ENCODE measurements at places on chromosomes 2 and 18.

DNA sequence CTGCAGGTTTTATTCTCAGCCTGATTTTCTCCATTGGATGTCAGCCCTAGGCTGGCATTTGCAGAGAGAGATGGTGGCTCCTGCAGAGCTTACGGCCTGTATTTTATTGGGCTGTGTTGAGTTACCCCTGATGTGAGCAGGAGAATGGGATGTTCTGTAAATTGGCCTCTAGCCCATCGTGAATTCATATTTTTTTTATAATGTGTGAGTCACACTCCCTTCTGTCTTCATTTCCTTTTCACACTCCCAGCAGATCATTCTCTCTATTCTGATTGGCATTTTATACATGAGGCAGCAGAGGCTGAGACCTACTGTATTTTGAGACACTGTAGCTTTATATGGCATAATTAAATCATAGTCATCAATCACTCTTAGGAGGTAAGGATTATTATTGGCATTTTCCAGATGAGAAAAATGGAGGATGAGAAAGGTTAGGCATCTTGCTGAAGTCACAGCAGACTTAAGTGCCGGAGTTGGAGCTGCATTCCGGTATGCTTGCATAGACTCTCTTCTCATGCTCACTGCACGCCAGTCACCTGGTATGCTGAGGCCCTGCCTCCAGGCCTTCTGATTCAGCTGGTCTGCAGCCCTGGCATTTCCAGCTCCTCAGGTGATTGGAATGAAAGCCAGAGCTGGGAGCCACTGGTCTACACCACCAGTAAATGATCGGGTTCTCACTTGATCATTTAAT, 142.4 kb downstream of the NEDD4L start:
- no peak for DNase-seq

DNA sequence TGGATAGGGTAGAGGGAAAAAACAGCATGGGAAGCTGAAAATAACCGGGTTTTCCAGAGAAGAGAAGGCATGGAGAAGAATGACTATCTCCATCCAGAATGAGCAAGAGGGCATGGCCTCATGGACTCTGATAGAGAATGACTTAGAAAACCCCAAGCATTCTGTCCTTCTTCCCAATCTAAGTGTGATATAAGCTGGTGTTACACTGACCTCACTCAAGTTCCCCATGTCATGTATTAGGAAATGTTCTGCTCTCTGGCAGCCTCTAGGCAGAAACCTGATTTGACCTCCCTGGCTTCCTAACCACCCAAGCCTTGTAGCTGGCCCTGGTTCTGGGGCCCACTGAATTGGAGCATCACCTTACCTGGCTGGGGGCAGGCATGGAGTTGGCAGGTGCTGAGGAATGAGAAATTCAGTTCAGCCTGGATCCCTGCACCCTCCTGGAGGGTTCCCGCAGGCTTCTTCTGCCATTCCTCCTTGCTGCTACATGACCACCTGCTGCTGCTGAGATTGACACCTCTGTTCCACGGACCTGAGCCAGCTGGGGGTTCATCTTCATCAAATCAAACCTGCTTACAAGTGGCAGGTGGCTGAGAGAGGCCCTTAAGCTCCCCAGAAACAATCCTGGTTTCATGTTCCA, 5.2 kb upstream of the SIGLEC15 start:
- DNase-seq, result no peak

- DNase-seq, result no peak
These were observed 438.1 kb upstream of the ST6GAL2 start for GRCh38 chr2:107323946-107324565.

DNA sequence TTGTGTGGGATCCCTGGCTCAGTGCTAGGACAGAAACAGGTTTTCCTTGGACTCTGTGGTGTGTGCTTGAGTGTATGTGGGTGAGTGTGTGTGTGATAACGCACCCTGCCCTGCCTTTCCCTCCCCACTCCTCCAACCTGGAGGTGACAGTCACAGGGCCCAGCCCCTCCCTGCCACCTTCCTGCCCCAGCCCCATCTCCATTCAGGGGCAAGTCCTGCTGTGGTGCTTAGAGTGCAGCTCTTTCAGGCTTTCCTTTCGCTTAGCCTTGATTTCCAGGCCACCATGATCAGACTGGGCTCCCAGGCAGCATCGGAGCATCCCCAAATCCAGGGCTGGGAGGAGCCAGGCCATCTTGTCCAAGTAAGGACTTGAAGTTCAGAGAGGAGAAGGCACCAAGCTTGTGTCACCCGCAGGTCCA, 185.2 kb downstream of the ZFP36L2 start:
- DNase-seq, result no peak

DNA sequence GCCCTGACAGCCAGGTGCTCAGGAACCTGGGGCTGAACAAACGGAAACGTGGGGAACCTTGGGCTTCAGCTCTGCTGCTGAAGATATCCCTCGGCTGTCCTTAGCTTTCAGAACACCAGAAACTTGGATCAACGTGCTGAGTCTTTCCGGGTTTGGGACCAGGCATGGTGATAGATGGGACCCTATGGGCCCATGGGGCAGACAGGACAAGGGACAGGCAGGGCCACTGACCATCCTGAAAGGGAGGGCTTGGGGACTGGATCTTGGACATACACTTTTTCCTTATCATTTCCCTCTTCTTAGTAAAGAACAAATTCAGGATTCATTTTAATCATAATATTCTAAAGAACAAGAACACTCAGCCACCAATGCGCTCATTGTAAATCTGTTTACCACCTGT, 16.3 kb upstream of the HES6 start:
- no peak for DNase-seq

- DNase-seq, result no peak
These were observed 21.7 kb upstream of the RAB10 start for GRCh38 chr2:26011990-26012856.

- no peak for DNase-seq
These were observed 284.9 kb downstream of the PAX3 start for GRCh38 chr2:222013889-222014288.

DNA sequence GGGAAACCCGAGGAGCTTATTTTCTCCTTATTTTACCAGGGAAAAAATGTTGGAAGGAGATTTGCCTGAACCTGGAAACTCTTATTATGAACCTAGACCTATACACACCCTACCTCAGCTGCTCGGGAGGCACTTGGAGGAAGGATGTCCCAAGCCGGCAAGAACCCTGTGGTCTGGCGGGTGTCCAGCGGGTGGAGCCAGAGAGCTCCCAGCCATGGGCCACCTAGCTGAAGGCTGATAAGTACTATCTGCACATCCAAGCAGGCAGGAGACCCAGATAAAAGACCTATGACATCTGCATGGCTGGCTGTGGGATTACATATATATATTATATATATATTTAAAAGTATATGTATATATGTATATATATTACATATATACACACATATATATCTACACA, 1.1 kb upstream of the SLC14A1 start:
- no peak for DNase-seq

GRCh38 chr18:22489704-22490103, 72.0 kb upstream of the CTAGE1 start:
- DNase-seq, result no peak

DNA sequence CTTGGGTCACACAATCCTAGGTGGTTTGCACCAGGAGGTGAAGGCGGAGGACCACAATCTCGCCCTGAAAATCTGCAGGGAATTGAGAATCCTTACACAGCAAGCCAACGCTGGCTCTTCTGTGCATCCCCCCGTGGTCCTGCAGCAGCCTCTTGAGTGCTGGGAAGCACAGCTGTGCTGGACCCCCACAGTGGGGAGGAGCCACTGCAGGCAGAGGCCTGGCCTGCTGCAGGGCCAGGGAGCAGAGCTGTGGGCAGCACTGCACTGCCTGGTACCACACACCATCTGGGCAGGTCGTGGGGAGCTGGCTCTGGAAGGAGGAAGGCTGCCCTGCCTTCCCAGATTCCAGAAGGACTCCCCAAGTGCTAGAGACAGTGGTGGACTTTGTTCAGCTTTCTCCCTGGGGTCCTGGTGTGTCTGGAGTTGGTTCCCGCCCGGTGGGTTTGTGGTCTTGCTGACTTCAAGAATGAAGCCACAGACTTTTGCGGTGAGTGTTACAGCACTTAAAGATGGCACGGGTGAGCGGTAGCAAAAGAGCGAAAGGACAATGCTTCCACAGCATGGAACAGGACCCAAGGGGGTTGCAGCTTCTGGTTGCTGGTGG, 106.3 kb downstream of the FAM168B start:
- no peak for DNase-seq

DNA sequence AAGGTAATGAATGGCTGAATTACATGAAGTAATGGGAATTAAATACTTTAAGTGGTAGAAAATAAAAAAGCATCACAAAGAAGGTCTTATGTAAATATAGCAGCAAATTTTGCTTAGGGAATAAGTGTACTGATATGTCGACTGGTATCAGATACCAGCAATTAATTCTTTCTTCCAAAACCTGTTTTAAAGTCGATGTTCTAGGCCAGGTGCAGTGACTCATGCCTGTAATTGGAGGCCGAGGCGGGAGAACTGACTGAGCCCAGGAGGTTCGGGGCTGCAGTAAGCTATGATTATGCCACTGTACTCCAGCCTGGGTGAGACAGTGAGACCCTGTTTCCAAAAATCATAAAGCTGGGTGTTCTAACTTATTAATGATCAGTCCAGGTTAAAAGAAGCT, 30.3 kb downstream of the SP3 start:
- DNase-seq, result no peak

- DNase-seq, result no peak
These were observed 298.6 kb upstream of the CDH20 start for GRCh38 chr18:61034580-61034979.

DNA sequence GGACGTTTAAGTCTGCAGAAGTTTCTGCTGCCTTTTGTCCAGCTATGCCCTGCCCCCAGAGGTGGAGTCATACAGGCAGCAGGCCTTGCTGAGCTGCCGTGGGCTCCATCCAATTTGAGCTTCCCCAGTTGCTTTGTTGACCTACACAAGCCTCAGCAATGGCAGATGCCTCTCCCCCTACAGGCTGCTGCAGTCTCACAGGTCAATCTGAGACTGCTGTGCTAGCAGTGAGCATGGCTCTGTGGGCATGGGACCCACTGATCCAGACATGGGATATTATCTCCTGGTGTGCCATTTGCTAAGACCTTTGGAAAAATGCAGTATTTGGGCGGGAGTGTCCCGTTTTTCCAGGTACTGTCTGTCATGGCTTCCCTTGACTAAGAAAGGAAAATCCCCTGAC, 726.0 kb downstream of the ERBB4 start:
- DNase-seq, result no peak

DNA sequence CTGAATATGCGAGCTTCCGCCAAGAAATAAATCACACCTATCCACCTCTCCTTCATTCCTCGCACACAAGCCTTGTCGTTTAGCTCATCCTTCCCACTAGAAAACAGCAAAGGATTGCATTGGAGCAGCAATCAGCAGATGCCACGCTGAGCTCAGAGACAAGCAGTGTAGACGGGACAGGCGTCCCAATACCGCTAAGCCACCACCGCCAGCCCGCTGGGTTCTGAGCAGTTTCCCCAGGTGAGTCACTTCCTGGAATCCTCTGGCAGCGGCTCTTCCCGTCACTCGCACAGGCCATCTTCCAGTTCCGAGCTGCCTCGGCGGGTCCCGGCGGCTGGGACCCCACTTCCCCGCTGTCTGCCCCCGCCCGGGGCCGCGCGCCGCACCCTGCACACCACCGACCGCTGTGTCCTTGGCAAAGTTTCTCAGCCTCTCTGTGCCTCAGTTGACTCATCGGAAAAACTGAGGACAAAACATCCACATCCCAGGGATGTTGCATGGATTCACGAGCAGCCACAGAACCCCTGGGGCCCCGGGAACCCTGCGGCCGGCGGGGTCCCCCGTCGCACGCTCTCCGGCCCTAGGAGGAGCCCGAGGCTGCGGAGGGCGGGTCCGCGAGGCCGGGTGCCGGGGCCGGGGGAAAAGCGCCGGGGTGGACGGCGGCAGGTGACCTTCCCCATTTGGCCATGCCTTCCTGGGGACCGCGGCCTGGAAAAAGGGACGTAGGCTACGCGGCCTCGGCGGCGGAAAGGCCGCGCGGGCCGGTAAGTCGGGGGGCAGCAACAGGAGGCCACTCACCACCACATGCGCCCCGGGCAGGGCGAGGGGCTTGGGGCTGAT, 573 bp downstream of the KDSR start:
- DNase-seq, result no peak

GRCh38 chr18:9067823-9068222, 34.7 kb upstream of the NDUFV2 start:
- DNase-seq, result no peak

GRCh38 chr2:155320236-155320635, 621.7 kb downstream of the KCNJ3 start:
- DNase-seq, result no peak

- DNase-seq, result no peak
These were observed 4.4 kb upstream of the SPRED2 start for GRCh38 chr2:65436824-65437221.

DNA sequence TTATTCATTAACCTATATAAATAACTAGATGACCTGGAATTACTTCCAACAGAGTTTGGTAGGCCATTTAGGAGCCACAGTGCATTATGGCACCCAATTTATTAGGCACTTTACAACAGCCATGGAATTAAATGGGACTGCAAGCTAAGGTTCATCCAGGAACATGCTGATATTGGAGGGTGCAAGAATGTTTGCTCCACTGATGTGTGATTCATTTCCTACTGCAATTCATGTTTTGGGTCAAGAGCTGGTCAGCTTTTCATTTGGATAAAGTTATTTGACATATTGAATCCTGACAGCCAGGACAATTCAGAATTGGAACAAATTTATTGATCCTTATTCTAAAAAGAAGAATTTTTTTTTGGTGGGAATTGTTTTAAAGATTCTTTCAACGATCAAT, 11.8 kb upstream of the LYPD1 start:
- DNase-seq, result no peak

DNA sequence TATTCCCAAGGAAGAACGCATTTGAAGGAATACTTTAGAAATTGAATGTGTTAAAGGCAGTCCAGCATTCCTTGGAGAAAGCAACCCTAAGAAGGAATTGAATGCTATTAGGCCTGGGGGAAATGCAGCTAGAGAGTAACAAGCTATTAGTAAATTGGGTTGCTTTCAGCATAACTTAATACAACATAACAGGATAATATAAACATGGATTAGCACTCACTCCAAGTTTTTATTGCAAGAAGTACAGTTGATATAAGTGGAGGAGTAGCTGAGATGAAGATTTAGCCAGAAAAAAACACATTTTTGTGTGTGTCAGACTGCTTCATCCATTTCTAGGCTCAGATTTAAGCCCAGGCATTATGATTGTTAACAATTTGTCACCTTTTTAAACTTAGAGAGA, 314.6 kb downstream of the MEIS1 start:
- no peak for DNase-seq

- no peak for DNase-seq
These were observed 23.7 kb upstream of the HDAC4 start for GRCh38 chr2:239424337-239425045.

DNA sequence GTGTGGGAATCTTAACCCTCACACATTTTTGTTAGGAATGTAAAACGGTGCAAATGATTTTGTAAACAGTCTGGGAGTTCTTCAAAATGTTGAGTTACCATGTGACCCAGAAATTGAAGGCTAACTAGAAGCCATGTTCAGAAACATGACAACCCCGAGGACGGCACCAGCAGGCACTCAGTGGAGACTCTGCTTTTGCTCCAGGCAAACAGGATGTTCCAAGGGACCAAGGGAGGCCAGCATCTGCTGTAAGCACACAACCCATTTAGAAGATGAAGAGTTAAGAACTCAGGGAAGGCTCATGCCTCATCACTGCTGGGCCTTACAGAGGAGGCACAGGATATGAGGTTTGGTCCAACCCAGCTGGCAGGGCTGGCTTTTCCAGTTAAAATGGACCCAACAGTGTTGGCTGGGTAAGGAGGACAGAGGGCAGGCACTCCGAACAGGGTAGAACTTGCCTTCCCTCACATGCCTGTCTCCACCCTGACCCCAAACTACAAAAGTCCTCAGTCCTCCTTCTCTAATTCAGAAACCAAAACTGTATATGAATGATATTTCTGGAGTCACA, 23.6 kb downstream of the PARD6G start:
- DNase-seq, result no peak
